Fibroblast of the conjunctiva (primary cell): ENCODE measurements at places on chromosomes 1 and 21.

DNA sequence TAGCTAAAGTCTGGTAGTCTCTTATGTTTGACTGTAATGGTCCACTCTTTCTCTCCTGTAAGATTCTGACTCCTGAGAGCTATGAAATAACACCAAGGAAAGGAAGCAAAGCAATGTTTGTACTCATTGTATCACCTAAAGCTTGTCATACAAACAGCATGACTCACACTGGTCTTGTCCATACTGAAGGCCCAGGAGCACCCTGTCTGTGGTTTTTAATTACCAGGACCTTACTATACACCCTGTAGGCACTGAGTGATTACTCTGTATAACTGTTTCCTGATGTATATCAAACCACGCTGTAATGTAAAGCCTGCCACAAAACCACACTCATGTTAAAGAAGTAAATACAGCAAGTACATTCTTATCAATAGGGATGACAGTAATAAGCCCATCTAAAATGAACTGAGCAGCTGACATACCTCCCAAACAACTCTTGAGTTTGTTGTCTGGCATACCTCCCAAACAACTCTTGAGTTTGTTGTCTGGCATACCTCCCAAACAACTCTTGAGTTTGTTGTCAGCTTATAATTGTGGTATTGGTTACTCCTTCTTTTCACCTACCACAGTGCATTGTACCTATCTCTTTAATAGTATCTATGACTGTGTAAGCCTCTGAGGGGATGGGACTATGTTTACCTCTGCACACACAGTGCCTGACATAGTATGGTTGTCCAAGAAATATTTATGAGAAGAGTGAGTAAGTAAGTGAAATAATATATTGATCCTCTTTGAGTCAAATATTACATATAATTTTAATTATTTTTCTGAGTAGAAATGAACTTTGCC lies 11.6 kb upstream of the TNFSF18 start:
- no peak for DNase-seq

- DNase-seq: peak; percentile 89
Measured at GRCh38 chr1:244834543-244835275, 749 bp upstream of the COX20 start.

DNA sequence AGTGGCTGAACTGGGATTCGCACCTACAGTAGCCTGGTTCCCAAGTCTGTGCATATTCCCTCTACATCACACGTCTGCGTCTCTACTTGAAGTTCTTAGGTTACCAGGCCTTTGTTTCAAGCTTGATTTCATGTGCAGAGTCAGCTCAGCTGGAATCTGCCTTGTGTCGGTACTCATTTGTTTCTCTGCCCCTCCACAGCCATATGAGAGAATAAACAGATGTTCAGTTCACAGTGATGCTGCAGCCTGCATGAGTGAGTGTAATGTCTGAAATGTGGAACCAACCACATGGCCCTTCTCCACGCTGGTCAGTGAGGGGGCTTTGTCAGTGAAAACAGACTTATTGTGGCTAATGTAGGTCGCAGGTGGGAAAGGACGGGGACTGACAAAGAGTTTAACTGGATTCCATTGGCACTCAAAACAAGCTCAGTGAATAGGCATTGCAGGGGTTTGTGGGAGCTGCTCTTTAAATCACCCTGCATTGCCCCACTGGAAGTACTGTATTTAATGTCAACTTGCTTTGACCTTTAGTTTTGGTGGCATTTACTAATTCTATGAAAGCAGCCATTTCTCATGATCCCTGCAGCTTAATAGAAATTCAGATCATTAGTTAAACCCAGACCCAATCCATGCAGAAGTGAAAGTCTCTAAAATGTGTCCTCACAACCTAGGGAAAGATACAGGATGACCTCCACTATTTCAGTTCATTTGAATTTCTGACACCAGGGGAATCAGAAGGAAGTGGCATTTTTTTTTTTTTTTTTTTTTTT lies 136.4 kb upstream of the FAM78B start:
- no peak for DNase-seq

DNA sequence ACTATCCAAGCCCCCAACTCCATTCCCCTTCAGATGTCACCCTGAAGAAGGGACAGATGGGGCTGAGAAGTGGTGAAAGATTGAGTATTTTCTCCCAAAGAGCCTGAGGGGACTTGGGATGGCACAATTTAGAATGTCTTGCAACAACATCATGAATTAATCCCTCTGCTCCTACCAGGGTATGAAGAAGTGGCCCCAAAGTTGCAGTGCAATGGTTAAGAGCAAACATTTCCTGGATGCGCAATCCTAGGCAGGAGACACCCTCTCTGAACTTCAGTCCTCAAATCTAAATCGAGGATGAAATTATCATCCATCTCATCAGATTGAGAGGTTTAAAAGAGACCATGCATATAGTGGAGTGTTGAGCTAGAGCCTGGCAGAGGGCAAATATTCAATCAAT lies 28.6 kb upstream of the CITED4 start:
- DNase-seq: no peak

- no peak for DNase-seq
Measured at GRCh38 chr1:238664139-238664538, 722.2 kb upstream of the CHRM3 start.

GRCh38 chr1:161073474-161074121 lies 3.9 kb upstream of the ARHGAP30 start:
- no peak for DNase-seq

GRCh38 chr1:171081763-171082201 lies 8.9 kb upstream of the FMO3 start:
- DNase-seq: no peak

- DNase-seq: no peak
Measured at GRCh38 chr1:184859381-184860105, 104.9 kb upstream of the EDEM3 start.

DNA sequence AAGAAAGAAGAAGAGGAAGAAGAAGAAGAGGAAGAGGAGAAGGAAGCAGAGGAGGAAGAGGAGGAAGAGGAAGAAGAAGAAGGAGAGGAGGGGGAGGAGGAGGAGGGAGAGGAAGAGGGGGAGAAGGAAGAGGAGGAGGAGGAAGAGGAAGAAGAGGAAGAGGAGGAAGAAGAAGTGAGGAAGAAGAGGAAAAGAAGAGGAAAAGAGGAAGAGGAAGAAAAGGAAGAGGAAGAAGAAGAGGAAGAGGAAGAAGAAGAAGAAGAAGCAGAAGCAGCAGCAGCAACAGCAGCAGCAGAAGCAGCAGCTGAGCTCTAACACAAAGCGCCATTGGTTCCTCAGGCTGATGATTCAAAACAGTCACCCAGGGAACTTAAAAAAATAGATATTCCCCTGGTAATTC lies 34.0 kb downstream of the DNAI4 start:
- no peak for DNase-seq

DNA sequence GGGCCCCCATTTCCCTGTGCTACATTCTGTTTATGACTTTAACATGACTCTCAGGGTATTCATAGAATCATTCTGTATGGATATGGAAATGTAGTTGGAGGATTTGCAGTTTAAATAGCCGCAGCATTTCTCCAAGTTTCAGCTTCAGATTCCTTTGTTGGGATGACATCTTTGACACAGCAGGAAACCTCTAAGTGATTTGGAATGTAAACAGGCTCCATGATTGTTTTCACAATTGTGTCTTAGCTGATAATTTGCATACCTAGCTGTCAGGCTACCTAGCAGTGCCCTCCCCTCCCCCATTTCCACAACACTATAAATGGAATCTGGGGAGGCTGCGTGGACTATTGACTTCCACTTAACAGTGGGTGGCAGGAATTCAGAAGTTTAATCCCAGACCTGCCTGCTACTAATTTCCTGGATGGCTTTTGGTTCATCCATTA lies 290.2 kb downstream of the HLX start:
- DNase-seq: no peak

- DNase-seq: no peak
Measured at GRCh38 chr1:161733526-161733925, 12.2 kb downstream of the FCRLB start.

- no peak for DNase-seq
Measured at GRCh38 chr1:228666686-228667623, 68.3 kb upstream of the RHOU start.
